ENCODE measurements at places on chromosomes 2 and 18.

- DNase-seq = no peak
Measured at GRCh38 chr2:120540719-120541552, 194.7 kb upstream of the GLI2 start.

GRCh38 chr2:203361922-203362321, 33.7 kb downstream of the ABI2 start:
- DNase-seq = no peak

GRCh38 chr2:201235860-201236811, 24.2 kb upstream of the CASP8 start:
- DNase-seq = peak; percentile 74

DNA sequence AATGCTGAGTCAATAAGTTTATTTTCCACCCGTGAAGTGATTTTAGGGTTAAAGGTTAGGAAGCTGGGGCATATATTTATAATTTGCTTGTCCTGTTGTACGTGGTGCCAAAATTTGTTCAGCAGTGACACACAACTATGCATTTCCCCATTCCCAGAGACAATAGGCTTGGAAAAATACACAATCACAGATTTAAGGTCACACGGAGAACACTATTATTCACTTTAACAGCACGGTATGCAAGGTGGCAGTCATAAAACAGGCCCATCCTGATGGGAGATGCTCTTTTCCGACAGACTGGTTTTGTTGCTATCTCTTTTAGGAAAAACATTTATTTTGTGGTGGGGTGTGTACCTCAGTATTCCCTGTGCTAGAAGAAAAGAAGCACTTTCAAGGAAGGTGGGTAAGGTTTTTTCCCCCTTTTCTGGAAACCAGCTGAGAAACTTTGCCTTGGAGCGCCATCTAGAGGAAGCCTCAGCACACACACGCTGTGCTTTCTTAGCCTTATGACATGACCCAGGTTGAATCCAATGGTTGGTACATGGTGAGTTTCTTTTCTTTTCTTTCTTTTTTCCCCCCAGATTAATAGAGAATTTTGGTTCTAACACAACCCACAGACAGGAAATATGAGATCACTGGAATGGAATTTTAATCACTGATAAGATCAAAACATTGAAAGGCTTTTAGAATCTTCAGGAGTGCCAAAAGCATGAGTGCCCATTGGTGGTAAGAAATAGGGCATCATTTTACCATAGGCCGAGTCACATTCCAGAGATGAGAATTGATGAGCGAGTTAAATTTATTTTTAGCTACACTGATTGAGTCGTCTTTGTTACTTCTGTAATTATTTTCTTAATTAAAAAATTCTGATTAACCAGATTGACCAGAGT, 332.1 kb downstream of the AGPS start:
- DNase-seq = peak; percentile 91

GRCh38 chr18:49651033-49651432, 89.2 kb downstream of the LIPG start:
- DNase-seq = no peak

GRCh38 chr18:39305766-39306165, 1740.2 kb upstream of the CELF4 start:
- no peak for DNase-seq

GRCh38 chr2:220000586-220000985, 373.2 kb downstream of the SLC4A3 start:
- no peak for DNase-seq

- no peak for DNase-seq
Measured at GRCh38 chr2:62727876-62728566, 22.5 kb downstream of the EHBP1 start.

- no peak for DNase-seq
Measured at GRCh38 chr2:60476206-60476954, 77.1 kb downstream of the BCL11A start.

DNA sequence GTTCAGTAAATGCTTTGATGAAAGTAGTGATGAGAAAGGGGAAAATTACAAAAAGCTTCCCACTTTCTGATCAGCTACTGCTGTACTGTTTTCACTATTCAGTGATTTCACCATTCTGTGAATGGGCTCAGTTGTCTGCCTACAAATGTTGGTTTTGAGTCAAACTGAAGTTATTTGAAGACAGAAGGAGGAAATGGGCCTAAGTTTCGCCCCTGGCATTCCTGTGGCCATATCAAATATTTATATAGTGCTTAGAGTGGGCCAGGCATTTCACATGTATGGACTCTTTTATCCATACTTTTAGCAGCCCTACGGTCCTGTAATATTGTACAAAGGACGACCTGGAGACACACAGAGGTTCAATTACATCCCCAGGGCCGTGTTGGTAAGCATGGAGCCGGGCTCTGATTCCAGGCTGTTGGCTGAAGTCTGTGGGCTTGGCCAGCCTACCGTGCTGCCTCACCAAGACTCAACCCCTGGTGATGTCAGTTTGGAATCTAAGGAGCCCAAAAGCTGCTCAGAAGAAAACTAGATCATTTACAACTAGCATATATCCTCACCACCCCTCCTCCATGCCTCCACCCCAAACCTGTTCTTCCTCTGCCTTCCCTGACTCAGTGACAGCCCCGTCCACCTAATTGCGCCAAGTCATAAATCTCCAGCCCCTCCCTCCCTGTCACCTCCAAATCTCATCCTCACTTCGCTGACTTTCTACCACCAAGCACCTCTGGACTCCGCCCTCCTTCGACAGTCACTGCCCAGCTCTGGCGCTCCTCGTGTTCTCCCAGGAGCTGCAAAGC, 10.1 kb upstream of the GRHL1 start:
- DNase-seq = no peak

- DNase-seq = peak; percentile 70
Measured at GRCh38 chr18:57015451-57015850, 131.4 kb upstream of the BOD1L2 start.

- DNase-seq = no peak
Measured at GRCh38 chr2:147405651-147406050, 439.2 kb upstream of the ACVR2A start.

DNA sequence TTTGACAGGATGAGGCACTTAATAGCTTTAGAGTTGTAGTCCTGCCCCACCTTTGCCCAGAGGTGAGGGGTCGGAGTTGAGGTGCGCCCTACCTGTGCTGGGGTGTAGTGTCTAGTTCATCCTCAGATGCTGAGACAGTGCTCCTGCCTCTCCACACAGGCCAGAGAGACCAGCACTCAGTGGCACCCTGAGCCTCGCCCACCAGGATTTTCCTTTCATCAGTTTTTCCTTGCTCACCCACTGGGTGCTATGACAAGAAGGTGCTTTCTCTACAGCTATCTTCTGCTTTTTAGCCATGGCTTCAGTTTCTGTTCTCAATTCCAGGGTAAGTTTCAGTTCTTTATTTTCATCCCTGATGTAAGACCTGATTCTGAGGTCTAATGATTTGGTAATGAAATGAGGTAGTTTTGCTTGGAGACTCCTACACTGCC, 16.8 kb upstream of the TMEM131 start:
- DNase-seq = no peak

DNA sequence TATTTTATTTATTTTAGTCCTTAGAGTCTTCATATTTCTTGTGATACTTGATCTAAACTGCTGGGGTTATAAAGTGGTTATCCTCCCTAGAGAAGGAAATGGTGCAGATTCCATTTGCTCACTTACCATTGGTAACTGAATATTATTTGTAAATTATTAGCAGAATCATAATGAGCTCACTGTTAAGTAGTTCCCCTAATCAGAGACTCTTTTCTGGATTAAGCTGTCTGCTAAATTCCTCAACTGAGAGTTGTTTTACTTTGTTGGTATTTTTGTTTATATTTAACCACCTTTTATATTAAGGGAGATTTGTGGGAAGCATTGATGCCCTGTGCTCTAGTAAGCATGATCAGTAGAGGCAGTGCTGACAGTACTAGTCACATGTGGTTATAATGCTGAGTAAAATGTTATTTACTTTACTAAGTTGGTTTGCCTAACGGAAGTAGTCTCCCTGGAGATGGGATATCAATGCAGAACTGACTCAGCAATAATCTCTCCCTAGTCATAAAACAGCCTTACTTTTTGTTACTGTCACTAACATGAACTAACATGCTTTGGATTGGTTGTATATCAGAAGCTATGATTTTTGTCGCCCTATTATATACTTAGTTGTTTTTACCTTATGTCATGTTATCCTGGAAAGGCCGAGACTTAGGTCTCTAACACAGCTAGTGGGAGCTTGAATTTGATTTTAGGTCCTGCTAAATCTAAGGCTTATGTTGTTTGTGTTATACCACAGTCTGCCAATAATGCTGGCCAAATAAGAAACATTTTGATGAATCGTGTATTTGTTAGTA, 166.7 kb downstream of the MCFD2 start:
- DNase-seq = no peak

GRCh38 chr18:38257661-38258060, 692.1 kb upstream of the CELF4 start:
- DNase-seq = no peak

GRCh38 chr2:164711766-164712138, 90.5 kb upstream of the GRB14 start:
- DNase-seq = no peak

DNA sequence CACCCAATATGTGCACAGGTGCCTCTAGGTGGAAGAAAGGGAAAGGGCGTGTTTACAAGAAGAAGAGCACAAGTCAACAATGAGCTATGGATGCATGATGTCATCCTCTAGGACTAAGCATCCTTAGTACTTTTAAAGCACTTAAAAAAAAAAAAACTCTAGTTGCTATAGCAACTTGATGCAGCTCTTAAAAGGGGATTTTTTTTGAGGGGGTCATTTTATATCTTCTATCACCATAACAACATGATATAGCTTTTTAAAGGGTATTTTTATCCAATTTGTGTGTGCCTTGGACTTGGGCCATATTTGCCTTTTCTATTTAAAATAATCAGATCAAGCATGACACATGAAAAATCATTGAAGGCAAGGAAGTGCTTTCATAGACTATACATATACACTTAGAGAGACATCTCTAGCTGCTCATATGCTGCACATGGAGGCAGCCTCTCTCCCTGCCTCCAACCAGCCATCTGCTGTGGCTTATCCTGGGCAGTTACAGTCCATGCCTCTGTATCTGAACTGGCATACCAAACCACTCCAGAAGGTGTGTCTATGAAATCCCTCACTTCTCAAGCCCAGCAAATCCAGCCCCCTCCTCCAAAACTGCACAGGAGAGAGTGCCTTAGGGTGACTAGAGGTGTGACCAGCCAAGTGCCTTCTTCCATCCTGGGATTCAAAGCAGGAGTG, 165.4 kb downstream of the MSH2 start:
- DNase-seq = peak; percentile 41

DNA sequence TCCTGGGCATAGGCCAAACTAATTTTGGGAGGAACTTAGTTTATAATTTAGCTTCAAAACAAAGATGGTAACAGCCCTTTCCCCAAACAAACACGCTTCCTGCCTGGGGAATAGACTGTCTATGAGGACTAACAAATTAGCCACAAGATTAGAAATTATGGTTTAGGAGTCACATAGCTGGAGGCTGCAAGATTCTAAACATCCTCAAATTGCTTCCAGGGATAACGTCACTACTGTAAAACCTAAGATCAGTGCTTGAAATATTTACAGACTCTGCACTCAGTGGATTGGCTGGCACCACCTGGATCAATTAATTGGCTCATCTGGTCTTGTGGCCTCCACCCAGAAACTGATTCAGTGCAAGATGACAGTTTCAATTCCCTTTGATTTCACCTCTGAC, 118.0 kb upstream of the TACR1 start:
- no peak for DNase-seq

GRCh38 chr2:146540271-146540932, 1304.4 kb upstream of the ACVR2A start:
- DNase-seq = peak; percentile 32

DNA sequence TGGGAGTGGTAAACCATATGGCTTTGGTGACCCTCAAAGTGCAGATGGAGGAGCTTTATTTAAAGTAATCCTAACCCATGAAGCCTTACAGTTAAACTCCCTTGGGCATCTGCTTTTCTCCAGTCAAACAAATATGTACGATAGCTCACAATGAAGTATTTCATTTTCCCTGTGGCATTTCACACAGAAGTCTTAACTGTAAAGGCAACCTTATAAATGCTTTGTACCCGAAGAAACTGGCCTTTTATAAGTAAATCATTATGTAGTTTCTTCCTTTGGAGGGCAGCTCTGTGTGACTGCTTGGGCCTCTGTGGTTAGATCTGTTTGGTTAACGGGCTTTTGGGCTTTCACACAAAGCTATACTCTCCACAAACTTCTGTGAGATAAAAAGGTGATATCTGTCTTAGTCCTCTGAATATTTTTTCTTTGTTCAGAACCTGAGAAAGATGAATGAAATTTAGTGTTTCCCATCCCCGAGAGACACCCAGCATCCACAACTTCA, 46.6 kb downstream of the SCN1A start:
- no peak for DNase-seq

DNA sequence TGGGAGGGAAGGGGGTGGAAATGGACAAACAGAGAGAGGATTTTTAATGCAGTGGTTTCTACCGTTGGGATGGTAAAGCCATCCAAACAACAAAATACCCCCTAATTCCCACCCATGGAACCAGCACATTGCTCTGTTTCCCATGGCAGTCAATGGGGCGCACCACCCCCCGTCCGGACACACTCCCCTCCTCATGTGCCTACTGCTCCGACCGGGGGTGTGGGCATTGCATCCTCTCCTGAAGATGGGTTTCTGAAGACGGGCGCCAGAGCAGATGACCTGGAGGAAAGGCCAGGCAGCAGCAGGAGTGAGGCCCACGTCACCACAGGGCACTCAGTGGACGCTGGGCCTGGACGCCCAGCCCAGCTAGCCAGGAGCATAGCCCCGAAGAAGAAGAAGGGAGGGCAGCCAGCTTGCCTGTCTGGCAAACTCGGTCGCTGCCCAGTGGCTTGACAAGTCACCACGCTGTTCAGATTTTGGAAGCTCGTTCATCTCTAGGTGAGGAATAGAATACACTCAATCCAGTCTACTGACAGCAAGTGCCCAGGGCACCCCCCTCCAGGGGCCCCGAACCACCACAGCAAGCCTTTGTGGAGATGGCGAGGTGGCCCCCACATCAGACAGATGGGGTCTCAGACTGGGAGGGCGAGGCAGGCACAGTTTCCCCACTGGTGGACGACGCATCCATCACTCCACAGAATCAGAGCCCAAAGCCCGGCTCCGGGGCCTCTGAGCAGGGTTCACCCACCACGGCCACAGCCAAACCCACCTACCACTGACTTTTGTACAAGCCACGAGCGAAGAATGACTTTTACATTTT, 296.2 kb upstream of the SALL3 start:
- no peak for DNase-seq

All from brain (organoid and tissue), 16 donors.